ENCODE measurements at places on chromosomes 7 and 10. TPM values are rescaled to one million over a fixed set of nuclear protein-coding genes. Genes with fewer than 3 reads are reported as not detected.

The TEX47 gene
- not detected for total RNA-seq

The TRIM73 gene
- 1.3 TPM for total RNA-seq

The TLX1 gene
- total RNA-seq, result not detected

The FFAR4 gene
- total RNA-seq, result 5.8 TPM

The ADGRA1 gene
- total RNA-seq, result 0.38 TPM
